Stimulated activated CD8-positive, alpha-beta memory T cell treated with anti-CD3 and anti-CD28 coated beads, Interleukin-7, amount 100 ng/mL, for 4 hours (primary cell): ENCODE measurements at places on chromosomes 4 and X.

DNA sequence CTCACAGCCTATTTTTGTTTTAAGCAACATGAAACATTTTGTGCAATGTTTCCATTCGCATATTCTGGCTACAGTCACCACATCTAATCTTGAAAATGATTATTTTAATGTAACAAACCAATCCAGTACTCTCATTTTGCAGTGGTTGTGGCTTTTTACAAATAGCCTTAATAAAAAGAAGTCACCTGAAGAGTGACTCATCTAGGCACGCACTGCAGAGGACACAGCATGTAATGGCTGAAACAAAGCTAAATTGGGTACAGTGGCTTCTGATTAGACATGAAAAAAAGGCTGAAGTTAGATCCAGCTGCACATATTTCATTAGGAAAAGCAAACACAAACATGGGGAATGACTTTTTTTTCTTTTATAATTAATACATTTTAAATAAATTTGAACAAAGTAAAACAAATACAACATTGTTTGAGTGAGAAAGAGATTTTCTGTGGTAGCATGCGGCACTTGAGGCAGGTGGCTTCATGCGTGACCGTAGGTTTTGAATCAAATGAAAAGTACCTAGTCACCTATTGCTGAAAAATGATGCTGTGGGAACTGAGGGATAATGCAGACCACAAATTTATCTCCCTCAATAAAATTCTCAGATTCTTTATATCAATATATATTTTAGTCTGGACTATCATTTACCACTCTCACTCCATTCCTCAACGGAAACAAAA, 240.8 kb upstream of the DDX53 start:
- no peak for DNase-seq

- no peak for DNase-seq
Measured at GRCh38 chr4:112664611-112665010, 27.7 kb downstream of the LARP7 start.

- no peak for DNase-seq
Measured at GRCh38 chr4:129063640-129064039, 29.7 kb downstream of the SCLT1 start.

DNA sequence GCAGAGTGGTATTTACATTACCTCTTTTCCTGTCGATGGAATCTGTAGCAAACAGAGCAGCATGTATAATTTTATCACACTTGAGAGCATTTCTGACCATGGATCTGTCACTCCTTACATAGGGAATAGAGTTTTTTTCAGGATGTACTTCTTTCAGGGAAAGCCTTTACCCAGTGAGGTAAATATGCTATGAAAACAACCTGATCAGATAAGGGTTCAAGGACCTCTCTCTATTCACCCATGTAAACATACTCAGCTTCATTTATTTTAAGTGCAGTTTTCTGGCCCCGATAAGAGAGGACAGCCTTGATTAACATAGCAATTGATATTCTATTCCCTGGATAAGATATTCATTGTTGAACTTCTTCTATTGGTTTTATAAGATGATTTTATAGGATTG, 87.3 kb upstream of the ESX1 start:
- no peak for DNase-seq

GRCh38 chr4:101028886-101029285, 318.4 kb downstream of the PPP3CA start:
- DNase-seq = no peak

- no peak for DNase-seq
Measured at GRCh38 chr4:38861791-38862190, 5.2 kb upstream of the TLR6 start.
